ENCODE measurements at places on chromosomes 4 and X.

GRCh38 chr4:162229670-162230069 is 65.9 kb upstream of the FSTL5 start:
- H3K4me3 ChIP-seq = no peak overlapping the region
- H3K27me3 ChIP-seq = no peaks in the 10 kb centered on the region
- H3K36me3 ChIP-seq = no peaks in the 10 kb centered on the region
- H3K27ac ChIP-seq = no peak overlapping the region
- no peaks in the 10 kb centered on the region for H3K4me1 ChIP-seq

- no peak overlapping the region for H3K27ac ChIP-seq
- no peaks in the 10 kb centered on the region for H3K36me3 ChIP-seq
- no peak overlapping the region for H3K4me3 ChIP-seq
- no peaks in the 10 kb centered on the region for H3K27me3 ChIP-seq
These were observed 16.2 kb upstream of the FHL1 start for GRCh38 chrX:136130931-136131833.

DNA sequence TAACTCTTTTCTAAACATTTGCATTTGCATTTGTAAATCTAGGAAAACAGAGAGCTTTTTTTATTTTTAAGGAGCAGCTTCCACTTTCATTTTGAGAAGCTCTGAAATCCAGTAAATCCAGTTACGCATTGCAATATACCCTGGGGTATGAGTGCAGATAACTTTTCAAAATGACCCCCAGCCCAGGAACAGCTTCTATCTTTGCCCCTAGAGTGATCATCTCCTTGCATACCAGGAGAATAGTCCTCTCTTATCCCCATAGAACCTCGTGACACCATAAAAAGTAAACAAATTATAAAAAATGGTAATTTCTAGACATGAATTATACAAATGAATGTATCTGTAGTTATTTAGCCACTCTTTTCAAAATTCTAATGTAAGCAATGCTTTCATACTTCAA is 292.2 kb upstream of the GALNT7 start:
- no peaks in the 10 kb centered on the region for H3K36me3 ChIP-seq
- H3K4me1 ChIP-seq = peaks cover 9% of the 10 kb centered on the region
- H3K27me3 ChIP-seq = no peaks in the 10 kb centered on the region
- no peak overlapping the region for H3K4me3 ChIP-seq
- no peak for DNase-seq
- H3K27ac ChIP-seq = no peak overlapping the region

DNA sequence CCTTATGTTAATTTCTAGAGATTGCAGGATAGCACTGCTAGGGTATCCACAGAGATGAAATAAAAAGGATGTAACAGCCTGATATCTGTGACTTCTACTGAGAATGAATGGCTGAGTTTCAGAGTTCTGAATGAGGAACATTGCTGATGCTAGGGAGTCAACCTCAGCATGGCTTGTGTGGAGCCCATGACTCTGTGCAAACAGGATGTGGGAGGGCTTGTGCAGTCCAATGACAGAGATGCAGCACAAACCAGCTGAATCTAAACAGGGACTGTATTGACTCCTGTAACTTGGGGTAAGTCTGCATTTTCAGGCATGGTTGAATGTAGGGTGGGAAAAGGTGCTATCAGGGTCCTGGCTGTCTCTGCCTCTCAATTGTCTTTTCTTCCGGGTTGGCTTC is 5.3 kb upstream of the RASL11B start:
- peaks cover 48% of the 10 kb centered on the region for H3K4me1 ChIP-seq
- DNase-seq = no peak

- H3K27me3 ChIP-seq = no peaks in the 10 kb centered on the region
- no peak for DNase-seq
- no peaks in the 10 kb centered on the region for H3K4me1 ChIP-seq
- H3K36me3 ChIP-seq = no peaks in the 10 kb centered on the region
- no peak overlapping the region for H3K27ac ChIP-seq
These were observed 141.7 kb downstream of the BRWD3 start for GRCh38 chrX:80667967-80668366.

DNA sequence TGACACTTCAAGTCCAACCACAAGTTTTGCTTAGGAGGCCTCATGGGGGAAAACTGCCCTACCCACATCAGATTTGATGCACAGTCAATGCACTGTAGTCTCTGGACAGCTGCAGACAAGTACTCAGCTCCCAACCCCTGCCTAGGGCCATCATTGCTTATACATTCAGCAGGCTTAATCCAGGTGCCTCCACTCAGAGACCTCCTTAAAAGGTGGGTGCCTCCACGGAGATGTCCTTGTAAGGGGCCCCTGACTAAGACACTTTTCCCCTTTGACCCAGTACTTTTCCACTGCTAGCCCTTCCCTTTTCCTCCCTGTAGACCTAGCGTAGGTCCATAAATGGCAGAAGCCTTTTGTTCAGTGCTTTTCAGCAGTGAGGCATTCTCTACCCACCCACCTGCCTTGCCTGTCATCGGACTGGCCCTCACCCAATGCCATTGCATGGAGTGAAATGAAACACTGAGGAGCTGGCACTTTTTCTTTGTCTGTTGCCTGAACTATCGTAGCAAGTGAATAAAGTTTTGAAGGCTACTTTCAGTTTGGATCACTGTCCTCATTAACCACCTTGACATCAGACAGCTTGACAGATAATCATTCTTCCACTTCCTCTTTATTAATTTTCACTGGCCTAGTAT is 23.8 kb upstream of the PLK4 start:
- H3K27me3 ChIP-seq = no peaks in the 10 kb centered on the region
- H3K27ac ChIP-seq = no peak overlapping the region
- peaks cover 13% of the 10 kb centered on the region for H3K4me1 ChIP-seq
- DNase-seq = peak; percentile 27
- H3K4me3 ChIP-seq = no peak overlapping the region

DNA sequence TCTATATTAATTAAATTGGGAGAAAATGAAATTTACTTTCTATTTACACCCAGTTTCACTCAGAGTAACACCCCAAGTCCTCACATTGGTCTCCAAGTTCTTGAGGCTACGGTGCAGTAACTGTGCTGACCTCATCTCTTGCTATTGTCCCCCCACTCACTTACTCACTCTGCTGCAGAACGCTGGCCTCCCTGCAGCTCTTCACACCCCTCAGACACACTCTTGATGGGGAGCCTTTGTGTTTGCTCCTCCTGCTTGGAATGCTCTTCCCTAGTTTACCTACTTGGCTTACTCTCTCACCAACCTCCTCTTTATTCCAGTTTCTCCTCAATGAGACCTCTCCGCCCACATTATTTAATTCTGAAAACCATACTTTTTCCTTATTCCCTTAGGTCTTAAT is 22.2 kb upstream of the SPARCL1 start:
- no peak for DNase-seq
- H3K4me3 ChIP-seq = no peak overlapping the region

DNA sequence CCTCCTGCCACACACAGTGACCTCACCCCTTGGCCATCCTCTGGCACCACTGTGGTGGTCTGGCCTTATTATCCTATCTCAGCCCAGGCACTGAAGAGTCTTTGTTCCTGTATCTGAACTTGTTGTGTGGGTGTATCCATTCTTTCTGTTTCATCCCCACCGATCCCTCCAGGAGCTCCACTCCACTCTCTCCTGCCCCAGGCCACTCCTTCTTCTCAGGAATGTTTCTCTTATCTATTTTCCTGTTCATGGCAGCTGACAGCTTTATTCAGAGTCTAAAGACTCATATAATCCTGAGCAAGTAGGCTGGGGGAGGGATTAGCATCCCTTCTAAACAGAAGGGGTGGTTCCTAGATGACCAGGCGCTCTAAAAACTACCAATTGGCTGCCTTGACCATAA is 150.0 kb downstream of the ANAPC10 start:
- peaks cover 6% of the 10 kb centered on the region for H3K4me1 ChIP-seq
- H3K4me3 ChIP-seq = no peak overlapping the region
- H3K27me3 ChIP-seq = no peaks in the 10 kb centered on the region
- H3K36me3 ChIP-seq = no peaks in the 10 kb centered on the region

DNA sequence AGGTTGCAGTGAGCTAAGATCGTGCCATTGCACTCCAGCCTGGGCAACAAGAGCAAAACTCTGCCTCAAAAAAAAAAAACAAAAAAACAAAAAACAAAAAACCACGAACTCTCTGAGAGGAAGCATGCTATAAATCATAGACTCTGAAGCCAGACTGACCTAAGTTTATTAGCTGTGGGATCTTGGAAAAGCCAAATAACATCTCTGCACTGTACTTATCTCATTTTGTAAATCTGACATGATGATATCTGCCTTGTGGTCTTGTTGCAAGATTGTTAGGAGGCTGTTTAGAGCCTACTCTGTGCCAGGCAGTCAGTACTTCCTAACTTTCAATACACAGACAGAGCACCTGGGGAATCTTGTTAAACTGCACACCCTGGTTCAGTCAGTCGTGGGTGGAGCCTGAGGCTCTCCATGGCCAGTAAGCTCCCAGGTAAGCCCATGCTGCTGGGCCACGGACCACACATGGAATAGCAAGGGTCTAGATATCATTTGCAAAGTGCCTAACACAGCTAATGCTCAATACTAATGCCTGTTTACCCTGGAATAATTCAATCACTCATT is 107.6 kb upstream of the SMIM10 start:
- H3K27ac ChIP-seq = no peak overlapping the region
- no peaks in the 10 kb centered on the region for H3K27me3 ChIP-seq
- no peak overlapping the region for H3K4me3 ChIP-seq
- DNase-seq = no peak
- H3K36me3 ChIP-seq = no peaks in the 10 kb centered on the region
- 0 out of 2 replicates have a peak, but pooled peaks cover 4% of the 10 kb centered on the region for H3K4me1 ChIP-seq

- H3K27me3 ChIP-seq = no peaks in the 10 kb centered on the region
- no peak overlapping the region for H3K4me3 ChIP-seq
- no peak overlapping the region for H3K27ac ChIP-seq
- peaks cover 34% of the 10 kb centered on the region for H3K36me3 ChIP-seq
- H3K4me1 ChIP-seq = no peaks in the 10 kb centered on the region
These were observed 49.7 kb downstream of the HMGB2 start for GRCh38 chr4:173284463-173284862.

GRCh38 chr4:89469930-89470375 is 162.4 kb upstream of the GPRIN3 start:
- H3K4me1 ChIP-seq = no peaks in the 10 kb centered on the region
- H3K27ac ChIP-seq = no peak overlapping the region
- no peaks in the 10 kb centered on the region for H3K36me3 ChIP-seq
- no peak overlapping the region for H3K4me3 ChIP-seq

- no peak overlapping the region for H3K4me3 ChIP-seq
- H3K4me1 ChIP-seq = no peaks in the 10 kb centered on the region
- H3K27me3 ChIP-seq = no peaks in the 10 kb centered on the region
- H3K36me3 ChIP-seq = no peaks in the 10 kb centered on the region
These were observed 118.0 kb upstream of the WDFY3 start for GRCh38 chr4:85084371-85085094.

- H3K27ac ChIP-seq = peak overlapping the region; percentile 54
- H3K36me3 ChIP-seq = no peaks in the 10 kb centered on the region
- no peak for DNase-seq
- H3K4me3 ChIP-seq = no peak overlapping the region
- H3K27me3 ChIP-seq = no peaks in the 10 kb centered on the region
These were observed 22.9 kb downstream of the FAT1 start for GRCh38 chr4:186700746-186701145.
